ENCODE measurements at places on chromosomes 6 and 20.
A peak's percentile ranks its signal among the peaks of the same experiment; 100 is the strongest.

DNA sequence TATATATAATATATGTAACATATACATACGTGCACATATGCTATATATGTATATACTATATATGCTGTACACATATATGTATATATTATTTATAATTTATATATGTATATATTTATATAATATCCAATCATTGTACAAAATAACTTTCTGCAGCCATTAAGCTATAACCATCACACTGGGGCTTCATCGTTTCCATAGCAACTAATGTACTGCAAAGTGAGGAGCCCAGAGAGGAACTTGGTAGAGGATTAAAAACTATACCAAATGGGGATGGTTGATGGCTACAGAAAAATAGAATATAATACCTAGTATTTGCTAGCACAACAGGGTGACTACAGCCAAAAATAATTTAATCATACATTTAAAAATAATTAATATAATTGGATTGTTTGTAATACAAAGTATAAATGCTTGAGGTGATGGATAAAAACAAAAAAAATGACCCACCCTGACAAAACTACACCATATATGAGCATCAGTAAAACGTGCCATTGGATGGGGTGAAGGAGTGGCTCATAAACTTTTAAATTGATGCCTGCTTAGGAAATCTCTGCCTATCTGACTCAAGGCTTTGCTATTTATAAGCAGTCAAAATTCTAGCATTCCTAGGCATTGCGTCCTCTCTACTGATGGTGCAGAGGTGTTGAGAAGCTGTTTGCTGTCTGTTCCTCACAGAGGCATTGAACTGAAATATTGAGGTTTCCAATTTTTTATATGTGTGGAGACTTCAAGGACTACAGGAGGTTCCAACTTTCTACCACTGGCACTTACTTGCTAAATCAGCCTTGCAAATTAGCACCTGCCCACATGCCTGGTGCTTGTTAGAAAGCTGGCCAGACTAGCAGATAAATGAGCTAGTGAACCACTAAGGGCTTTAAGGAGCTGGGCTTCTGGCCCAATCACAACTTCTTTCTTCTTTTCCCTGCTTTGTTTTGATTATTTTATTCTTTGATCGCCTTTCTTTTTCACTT lies 190.1 kb downstream of the SCP2D1 start:
- DNase-seq, result no peak

- DNase-seq, result no peak
Measured at GRCh38 chr6:153108315-153108714, 22.8 kb downstream of the RGS17 start.

- no peak for DNase-seq
Measured at GRCh38 chr6:91654793-91655192, 1067.9 kb upstream of the MAP3K7 start.

DNA sequence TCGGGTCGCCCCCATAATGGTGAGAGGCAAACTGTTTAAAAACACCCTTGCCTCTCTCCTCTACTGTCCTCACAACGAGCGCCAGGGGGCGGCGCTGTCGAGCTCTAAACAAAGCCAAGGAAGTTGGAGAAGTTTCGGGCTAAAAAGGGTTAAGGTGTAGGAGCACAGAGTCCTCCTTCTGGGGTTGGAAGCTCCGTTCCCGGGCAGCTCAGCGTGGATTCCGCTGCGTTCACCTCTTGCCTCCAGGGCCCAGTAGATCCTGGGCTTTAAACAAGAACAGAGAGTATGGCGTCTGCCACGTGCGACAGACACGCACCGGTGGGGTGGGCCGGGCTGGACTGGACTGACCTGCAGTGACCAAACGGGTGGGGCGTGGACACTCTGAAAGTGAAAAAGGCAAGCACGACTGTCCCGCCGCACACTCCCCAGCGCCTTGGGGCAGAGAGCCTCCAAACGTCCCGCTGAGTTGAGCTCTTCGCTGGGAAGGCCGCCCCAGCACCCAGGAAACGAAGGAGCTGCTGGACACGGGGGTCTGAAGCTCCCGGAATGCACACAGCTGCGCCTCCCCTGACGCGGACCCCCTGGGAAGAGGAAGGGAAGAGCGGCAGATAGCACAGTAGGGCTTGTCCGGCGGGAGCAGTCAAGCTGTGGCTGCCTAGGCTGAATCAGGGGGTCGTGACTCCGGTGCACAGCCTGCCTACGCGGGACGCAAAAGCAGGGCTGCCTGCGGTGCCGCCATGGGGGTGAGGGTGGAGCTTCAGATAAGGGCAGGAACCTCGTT lies 1.6 kb upstream of the THBD start:
- peak; percentile 34 for DNase-seq

GRCh38 chr6:39254999-39255535 lies 25.8 kb upstream of the KCNK5 start:
- no peak for DNase-seq

DNA sequence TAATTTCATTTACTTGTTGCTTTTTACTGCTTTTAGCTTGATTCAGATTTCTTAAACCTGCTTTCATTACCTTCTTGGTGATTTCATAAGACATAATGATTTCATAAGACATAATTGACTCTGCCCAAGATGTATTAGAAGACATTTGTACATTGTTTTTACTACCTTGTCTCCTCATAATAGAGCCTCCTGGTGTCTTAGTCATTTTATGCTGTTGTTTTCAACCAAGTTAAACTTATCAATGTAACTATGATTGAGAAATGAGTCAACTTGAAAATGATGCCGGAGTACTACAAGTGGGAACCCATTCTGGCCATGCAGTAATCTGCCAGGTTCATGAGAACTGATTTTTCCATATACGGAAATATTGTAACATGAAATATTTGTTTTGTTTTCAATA lies 573.6 kb downstream of the MMUT start:
- DNase-seq, result no peak

DNA sequence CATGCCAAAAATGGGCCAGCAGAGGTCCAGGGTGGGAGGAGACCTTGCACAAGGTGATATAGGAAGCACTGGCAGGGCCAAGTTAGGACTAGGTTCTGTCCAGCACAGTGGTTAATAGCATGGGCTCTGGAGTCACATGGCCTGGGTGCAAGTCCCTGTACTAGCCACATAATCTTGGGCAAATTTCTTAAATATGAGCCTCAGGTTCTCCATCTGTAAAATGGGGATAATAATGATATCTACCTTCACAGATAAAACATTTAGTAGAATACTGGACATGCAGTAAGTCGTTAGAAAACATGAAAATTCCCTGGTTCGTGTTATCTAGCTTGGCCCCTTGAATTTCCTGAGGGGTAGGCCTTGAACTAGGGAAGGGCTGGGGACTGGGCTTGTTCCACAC lies 6.2 kb downstream of the CTSA start:
- no peak for DNase-seq

- no peak for DNase-seq
Measured at GRCh38 chr6:75213732-75214131, 7.9 kb upstream of the COL12A1 start.
